ENCODE measurements at places on chromosomes 12 and 14. TPM values are rescaled to one million over a fixed set of nuclear protein-coding genes. Genes with fewer than 3 reads are reported as not detected.

CYP46A1 gene
- 0.34 TPM for total RNA-seq

C12orf60 gene
- 11.3 TPM for total RNA-seq

TNS2 gene
- 10.0 TPM for total RNA-seq

JPH4 gene
- not detected for total RNA-seq

HEBP1 gene
- total RNA-seq, result 24.5 TPM

SELPLG gene
- total RNA-seq, result 1.4 TPM

PRB2 gene
- not detected for total RNA-seq

SALL2 gene
- total RNA-seq, result 1.7 TPM

RILPL2 gene
- 1.0 TPM for total RNA-seq

PRPH gene
- total RNA-seq, result not detected

OAS2 gene
- 425 TPM for total RNA-seq

RASSF9 gene
- not detected for total RNA-seq

PLD4 gene
- 0.33 TPM for total RNA-seq

ADAM21 gene
- total RNA-seq, result 1.0 TPM

ABCD2 gene
- total RNA-seq, result under 0.01 TPM

KLRG1 gene
- 3.3 TPM for total RNA-seq

KRT78 gene
- total RNA-seq, result not detected

LRTM2 gene
- total RNA-seq, result not detected

ANKRD33 gene
- not detected for total RNA-seq

ISM2 gene
- total RNA-seq, result not detected

PIWIL1 gene
- 0.34 TPM for total RNA-seq

Data from melanocyte of skin (primary cell).